ENCODE measurements at places on chromosomes 5 and 9.

DNA sequence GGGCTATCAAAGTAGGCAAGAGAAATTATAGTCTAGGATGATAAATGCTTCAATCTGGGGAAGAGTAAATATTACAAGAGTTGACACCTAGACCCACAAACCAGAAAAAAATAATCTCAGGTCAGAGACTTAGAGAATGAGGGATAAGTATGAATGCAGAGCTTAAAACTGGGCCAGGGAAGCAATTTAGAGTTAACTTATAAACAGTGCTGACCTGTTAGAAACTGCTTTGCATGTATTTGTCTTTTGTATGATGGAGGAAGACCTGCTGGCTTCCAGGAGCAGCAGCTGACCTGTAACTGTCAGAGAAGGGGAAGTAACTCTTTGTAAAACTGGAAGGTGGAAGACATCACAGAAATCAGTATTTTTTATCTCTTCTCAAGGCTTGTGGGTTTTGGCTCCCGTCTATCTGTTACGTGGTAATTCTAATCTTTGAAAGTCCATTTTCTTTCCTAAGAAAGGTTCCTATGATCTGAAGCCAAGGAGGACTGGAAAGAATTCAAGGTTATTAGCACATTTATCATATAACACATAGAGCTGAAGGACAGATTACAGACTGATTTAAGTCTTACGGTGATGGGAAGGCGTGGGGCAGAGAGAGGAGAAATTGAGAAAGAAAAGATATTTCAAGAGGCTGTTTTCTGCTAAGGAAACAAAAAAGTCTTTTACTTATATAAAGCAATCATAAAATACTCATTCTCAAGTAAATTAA is 114.7 kb upstream of the ADAMTS19 start:
- no peak for DNase-seq

DNA sequence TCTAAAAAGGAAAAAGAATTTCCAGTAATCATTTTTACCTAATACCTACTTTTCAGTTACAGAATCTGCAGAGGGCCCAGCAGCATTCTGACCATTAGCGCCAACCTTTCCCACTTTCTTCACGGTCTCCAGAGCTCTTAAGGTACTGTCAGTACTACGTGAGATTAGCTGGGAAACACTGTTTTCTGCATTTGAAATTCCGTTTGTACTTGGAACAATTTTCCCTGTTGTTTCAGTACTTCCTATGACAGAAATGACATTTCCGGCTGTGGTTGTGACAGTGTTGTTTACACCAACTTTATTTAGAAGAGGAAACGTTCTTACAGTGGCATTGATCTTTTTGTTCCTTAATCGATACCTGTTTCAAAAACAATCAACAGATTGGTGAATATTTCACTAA is 36.9 kb upstream of the PDCL start:
- no peak for DNase-seq

GRCh38 chr5:96771395-96771794 is 36.4 kb downstream of the ERAP1 start:
- DNase-seq: no peak

GRCh38 chr9:109248133-109248581 is 72.7 kb downstream of the EPB41L4B start:
- DNase-seq: no peak

DNA sequence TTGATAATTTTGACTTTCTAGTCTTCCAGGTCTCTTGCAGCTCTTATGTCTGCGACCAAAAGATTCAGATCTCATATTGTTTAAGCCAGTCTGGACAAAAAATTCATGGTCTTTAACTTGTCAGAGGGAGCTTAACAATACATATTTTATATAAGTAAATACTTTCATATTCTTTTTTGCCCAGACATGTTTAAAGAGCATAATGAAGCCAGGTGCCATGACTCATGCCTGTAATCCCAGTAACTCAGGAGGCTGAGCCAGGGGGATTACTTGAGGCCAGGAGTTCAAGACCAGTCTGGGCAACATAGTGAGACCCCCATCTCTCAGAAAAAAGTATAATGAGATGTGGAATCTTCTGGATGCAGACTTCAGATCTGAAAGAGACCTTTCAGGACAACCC is 69.8 kb downstream of the JMY start:
- no peak for DNase-seq

GRCh38 chr9:89277454-89277853 is 33.5 kb upstream of the CKS2 start:
- peak; percentile 8 for DNase-seq

- no peak for DNase-seq
Observed at GRCh38 chr5:17339841-17340240, 122.4 kb downstream of the BASP1 start.

DNA sequence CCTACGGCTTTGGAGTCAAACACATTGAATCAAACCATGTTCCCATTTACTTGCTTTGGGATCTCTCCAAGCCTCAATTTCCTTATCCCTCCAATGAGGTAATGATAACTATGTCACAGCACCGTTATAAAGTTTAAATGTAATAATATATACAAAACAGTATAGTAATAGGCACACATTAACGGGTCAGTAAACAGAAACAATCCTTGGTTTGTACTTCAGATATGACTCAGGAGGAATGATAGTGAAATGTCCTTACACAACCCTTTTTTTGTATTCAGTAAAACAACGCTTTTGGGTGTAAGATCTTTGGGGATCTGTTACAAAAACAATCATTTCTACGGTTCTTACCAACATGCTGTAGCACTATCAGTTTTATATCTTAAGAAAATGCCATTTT is 178.5 kb upstream of the GNA14 start:
- no peak for DNase-seq

DNA sequence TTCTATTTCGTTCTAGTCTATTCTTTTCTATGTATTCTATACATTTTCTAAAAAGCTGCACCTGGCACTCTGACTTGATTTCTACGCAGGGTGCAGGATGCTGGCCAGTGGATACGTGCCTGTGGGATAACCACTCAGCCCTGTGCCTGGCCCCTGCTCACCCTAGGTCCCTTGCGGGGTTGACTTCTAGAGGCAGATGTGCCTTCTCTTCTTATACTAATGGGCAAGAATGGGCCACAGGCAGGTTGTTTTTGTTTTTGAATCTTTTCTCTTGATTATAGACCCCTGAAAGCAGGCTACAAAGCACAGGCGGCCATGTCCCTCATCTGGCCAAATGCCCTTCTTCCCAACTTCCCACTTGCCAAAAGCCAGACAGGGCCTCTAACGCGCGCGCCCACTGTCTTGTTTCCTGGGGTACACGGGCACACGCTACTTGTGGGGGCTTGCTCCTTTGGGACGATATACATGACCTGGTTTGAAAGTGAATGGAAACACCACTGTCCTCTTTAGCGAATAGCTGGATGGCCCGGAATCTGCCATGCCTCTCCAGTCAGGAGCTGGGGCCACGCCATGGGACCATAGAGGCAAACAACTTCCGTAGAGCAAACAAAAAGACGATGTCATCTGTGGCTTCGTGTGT is 162.7 kb upstream of the IRX2 start:
- no peak for DNase-seq

DNA sequence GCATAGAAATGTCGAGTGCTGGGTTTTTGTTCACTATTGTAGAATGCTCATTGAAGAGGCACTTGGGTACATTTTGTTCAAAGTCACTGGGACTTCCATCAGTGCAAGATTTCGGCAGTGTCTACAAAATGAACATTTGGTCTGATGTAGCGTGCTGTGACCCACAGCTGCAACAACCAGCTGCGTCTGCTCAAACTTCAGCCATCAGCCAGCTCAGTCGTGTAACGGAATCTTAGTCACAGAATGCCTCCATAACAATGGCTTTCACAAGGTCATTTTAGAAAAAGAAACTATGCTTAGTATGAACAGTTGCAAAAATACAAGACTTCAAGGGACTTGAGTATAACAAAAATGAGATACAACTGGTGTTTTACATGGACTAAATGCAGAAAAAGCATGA is 828.1 kb upstream of the GRAMD2B start:
- no peak for DNase-seq

DNA sequence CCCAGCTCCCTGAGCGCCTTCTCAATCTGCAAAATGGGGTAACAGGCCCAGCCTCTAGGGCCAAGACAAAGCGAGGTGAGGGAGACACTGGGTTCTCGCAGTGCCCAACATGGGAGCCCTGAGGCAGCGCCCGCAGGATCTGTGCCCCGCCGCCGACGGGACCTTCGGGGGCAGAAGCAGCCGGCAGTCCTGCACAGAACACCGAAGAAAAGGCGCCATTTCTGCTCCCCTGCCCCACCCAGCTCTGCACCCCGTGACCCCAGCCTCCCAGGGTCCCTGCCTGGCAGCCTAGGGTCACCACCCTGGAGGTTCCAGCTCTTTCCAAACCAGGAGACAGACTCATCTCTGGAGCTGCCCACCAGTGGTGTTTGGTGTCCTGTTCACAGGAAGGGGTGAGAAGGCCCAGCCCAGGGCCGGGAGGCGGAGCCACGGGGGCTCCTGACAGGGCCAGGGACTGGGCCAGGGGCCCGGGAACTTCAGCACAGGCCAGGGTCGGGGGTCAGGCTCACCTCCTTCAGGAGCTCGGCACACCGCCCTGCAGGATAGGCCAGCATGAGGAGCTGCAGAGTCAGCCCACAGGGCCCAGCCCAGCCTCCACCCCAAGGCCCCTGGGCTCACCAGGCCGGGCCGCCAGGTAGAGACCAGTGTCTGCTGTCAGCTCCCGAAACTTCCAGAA is 3.3 kb downstream of the LCN8 start:
- no peak for DNase-seq

DNA sequence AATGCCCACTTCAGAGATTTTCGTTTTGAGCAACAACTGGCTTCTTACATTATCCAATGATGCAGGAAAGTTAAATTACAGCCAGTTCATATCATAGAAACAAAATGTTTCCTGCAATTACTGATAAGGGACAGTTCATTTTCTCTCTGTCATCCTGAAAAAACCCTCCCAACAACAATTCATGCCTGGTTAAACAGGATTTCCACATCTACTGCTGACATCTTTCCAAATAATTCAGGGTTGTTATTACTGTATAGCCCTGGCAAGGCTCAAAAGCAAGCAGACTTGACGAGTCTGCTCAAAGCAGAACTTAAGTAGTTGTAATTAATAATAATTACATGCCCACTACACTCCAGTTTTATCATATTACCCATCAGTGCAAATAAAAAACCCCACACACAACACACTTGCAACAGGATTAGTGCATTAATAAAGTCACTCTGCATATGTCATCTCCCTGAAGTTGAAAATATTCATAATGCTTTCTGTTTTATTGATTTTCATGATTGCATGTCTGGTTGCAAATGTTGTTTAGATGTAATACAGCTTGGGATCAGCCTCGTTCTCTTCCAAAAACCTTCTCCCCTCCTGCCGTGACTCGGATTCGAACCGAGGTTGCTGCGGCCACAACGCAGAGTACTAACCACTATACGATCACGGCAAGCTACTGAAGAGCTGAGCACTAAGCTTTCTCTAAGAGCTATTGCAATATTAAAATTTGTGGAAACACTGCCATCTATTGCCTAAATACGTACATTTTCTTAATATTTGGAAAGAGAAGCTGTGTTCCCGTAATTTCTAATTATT is 119.6 kb upstream of the NFIB start:
- no peak for DNase-seq

DNA sequence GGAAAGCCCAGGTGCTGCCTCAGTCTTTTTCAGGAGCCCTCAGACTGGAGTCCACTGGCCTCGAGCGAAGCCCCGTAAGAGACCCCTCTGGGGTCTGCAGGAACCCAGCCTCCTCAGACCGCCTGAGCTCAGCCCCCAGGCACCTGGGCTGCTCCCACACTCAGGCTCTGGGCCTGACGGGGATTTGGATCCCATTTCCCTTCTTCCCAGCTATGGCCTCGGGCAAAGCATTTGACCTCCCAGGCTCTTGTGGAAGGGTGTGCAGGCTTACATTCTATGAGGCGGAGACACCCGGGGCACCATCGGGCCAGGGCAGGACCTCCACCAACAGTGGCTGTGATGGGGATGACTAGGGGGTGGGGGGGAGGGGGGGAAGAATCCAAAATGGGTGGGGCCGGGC is 4.5 kb downstream of the AGPAT2 start:
- no peak for DNase-seq

GRCh38 chr5:81005708-81006107 is 45.5 kb downstream of the RASGRF2 start:
- no peak for DNase-seq

DNA sequence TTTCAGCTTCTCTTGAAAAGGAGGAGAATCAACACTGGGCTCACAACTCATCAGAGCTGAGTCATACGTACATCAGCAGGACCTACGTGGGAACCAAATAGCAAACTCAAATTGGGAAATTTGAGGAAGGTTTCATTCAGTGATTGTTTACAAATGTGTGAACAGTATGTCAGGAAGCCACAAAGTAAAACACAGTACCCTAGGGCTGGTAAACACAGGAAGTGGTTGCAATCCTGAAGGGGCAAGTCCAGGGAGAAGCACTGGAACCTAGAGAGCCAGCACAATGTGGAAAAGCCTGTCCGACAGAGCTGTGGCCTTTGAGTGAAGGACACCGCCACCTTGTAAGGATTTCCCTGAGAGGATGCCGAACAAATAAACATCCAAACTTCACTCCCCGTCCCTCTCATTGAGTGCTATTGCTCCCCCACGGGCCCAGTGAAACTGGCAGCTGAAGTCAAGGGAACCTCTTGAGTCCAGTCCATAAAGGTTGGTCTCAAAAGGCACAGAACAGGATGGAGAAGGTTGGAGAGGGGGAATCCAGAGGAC is 26.7 kb upstream of the RICTOR start:
- DNase-seq: no peak

- no peak for DNase-seq
Observed at GRCh38 chr9:79353856-79354520, 217.8 kb upstream of the TLE4 start.

DNA sequence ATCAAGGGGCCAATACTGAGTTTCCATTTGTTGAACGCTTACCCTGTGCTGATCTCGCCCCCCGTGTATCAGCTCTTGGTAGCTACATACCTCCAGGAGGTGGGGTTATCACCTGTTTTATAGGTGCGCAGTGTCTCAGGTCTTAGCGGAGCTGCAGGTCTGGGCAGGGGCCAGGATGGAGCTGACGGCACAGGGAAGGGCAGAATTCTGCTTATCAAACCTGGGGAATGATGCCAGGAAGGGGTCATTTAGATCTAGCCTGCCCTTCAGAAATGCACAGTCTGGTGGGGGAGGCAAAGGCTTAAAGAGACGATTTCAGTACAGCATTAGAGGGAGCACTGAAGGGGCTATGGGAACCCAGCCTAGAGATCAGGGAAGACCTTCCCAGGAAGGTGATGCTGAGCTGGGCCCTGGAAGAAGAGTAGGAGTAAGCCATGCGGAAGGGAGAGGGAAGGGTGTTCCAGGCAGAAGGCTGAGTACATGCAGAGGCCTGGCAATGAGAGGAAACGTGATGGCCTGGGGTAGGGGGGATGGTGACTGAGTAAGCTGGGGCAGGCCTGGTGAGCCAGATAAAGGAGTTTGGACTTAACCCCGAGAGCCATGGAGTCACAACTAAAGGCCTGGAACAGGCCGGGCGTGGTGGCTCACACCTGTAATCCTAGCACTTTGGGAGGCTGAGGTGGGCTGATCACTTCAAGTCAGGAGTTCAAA is 31.5 kb downstream of the OLFML2A start:
- DNase-seq: no peak

DNA sequence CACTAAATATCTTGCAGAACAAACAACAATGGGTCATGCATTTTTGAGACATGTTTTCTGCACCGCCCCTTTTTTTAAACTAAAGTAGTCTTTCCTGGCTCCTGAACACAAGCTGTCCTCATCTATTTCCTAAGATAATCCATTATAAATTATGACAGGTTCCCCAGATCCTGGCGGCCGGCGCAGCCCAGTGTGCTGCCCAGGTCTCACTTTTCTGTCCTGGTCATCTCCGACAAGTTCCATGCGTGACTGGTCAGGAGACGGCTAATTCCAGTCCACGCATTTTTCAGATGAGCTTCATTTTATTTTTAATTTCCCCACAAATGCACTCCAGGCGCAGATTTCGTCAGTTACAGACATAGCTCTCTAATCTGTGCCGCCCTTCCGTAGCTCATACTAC is 92.9 kb upstream of the EGFLAM start:
- DNase-seq: no peak
